ENCODE measurements at places on chromosomes 11 and 22.

GRCh38 chr11:96713301-96713700 is 323.5 kb downstream of the JRKL start:
- no peak for DNase-seq

DNA sequence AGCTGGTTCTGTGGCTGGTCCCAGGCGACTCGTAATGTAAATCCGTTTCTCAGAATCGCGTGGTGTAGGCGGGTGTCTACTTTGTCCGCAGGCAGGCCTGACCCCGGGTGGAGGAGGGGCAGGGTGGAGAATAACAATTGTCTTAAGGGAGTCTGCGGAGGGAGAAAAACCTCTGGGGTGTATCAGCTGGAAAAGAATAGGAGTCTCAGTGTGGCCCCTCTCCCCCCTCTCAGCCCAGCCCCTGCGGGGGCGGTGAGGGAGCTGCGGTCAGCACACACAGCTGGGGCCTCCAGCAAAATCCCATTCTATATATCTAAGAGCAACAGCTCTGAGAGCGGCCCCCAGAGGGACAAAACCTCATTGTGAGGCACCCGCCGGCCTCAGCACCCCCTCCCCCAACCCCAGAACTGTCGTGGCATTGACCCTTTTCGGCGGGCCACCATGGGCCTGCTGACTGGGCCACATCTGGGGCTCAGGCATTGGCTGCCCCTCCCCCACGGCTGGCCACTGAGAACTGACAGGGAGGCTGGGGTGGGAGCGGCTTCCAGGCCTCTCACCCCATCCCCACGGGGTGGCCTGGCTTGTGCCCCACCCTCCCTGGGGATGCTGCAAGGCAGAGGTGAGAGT is 2.7 kb upstream of the MYRF start:
- DNase-seq = no peak

GRCh38 chr22:35274154-35274871 is 17.0 kb downstream of the HMGXB4 start:
- DNase-seq = no peak

DNA sequence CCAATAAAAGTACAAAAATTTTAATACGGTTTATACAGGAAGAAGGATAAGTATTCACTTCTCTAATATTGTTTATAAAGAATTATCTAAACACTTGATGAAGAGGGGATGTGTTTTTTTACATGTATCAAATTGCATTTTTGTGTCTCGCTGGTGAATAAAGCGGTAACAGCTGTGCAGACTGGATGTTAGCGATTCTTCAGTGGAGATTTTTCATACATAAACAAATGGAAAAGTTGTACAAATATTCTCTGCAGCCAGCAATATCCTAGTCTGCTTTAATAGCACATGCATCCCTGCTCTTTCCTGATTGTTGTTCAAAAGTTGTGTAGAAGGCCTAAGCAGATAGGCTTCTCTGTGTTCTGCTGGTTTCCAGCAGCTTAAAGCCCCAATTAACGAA is 369.3 kb downstream of the SOX6 start:
- DNase-seq = no peak

- no peak for DNase-seq
Measured at GRCh38 chr22:31019191-31019930, 50.3 kb downstream of the TUG1 start.

GRCh38 chr11:72985645-72986044 is 156.5 kb downstream of the FCHSD2 start:
- DNase-seq = no peak

All from stimulated activated CD4-positive, alpha-beta T cell treated with anti-CD3 and anti-CD28 coated beads, Interleukin-2, amount 100 ng/mL, for 24 hours (primary cell).